GM13977 (cell line): ENCODE measurements at places on chromosomes 3 and 15.

- DNase-seq: no peak
Measured at GRCh38 chr15:69794645-69795469, 302.9 kb downstream of the TLE3 start.

GRCh38 chr15:62896380-62896866 lies 146.1 kb upstream of the TPM1 start:
- DNase-seq: no peak

- DNase-seq: no peak
Measured at GRCh38 chr3:166307756-166308350, 470.6 kb upstream of the BCHE start.

- no peak for DNase-seq
Measured at GRCh38 chr15:60673166-60673565, 194.2 kb upstream of the ICE2 start.

DNA sequence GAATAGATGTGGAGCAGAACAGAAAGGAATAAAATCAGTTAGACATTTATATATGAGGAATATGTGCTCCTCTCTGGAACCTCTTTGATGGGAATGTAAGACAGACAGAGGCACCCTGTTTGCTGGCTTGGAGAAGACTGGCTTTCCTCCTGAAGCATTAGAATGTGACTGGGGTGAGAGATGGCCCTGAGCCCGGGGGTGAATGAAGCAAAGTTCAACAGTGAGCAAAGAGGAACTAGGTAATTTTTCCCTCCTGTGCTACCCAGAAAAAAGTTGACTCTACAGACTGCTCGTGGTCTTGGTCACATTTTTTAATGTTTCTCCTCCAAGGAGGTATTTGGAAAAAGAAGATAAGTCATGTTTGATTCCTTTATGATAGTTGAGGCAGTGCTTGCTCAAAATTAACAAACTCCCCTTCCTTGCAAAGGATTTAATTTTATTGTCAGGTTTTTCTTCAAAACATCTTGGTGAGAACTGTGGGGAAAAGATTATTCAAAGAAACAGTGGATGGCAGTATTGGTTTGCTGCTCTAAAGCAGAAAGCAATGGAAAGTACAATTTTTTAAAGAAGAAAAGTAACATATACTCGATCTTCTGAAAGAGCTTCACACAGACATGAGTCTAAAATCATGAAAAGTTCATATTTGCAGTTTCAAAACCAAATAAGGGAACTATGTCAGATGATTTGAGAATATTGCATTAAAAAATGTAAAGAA lies 370.4 kb upstream of the CDIN1 start:
- DNase-seq: no peak

- DNase-seq: peak; percentile 29
Measured at GRCh38 chr3:55588146-55588765, 101.2 kb upstream of the WNT5A start.

DNA sequence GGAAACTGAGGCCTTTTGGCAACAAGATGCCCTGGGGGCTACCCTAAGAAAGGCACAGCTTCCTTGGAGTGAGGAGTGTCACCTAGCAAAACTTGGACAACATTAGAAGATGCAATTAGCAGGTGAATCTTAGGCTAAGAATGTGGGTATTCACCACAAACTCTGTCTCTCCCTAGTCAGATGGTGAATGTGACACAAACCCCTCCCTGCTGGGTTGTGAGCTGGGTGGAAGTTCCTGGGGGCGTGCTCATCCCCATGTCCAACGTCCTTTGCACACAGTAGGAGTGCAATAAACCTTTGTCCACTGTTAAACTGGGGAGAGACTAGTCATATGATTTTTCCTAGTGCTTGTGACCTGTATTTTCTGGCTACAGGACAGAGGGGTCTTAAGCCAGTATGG lies 67.1 kb upstream of the SH3GL3 start:
- DNase-seq: peak; percentile 34

- no peak for DNase-seq
Measured at GRCh38 chr3:41662288-41662687, 299.6 kb downstream of the ULK4 start.

GRCh38 chr15:48565560-48566482 lies 79.7 kb downstream of the FBN1 start:
- no peak for DNase-seq

- no peak for DNase-seq
Measured at GRCh38 chr15:86541540-86541939, 461.9 kb downstream of the AGBL1 start.

- DNase-seq: no peak
Measured at GRCh38 chr15:96038650-96039049, 291.9 kb upstream of the NR2F2 start.

GRCh38 chr15:50210462-50211157 lies 28.6 kb downstream of the SLC27A2 start:
- DNase-seq: no peak

- no peak for DNase-seq
Measured at GRCh38 chr3:129030611-129031010, 29.5 kb downstream of the EFCC1 start.

DNA sequence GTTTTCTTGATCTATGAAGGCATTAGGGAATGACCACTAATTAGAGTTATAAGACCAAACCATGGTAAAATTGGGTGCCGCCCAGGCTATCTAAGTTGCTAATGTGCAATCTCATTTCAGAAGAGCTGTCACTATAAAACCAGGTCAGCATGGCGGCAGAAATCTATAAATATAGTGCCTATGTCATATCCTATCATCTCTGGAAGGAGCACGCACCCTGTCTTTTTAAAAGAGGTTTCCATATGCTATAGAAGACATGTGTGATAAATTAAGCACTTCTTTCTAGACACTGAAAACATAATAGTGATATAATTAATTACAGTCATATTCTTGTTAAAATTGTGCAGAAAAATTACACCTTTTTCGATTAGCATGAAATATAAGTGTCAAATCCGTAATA lies 152.0 kb upstream of the MDFIC2 start:
- no peak for DNase-seq

DNA sequence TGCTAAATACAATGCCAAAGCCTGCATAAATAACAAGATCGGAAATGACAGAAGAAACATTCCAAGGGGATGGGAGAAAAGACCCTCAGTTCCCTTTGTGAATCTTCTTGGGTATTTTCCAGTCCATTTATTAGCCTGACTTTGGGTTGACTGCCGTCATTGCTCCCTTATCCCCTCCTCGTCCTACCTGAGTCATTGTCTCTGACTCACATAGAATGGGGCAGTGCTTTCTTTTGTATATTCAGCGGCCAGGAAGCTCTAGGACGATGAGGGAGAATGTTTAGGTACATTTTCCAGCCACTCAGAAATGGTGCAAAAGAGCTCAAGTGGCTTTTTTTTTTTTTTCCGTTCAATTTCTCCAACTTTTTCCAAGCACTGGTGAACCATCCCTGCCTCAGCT lies 71.6 kb downstream of the KAT2B start:
- no peak for DNase-seq

- no peak for DNase-seq
Measured at GRCh38 chr15:69014454-69014853, at the start of gene NOX5. NOX5 (plus strand) TSS chr15:69014695; CDS start chr15:69014736, 41 bp downstream.

DNA sequence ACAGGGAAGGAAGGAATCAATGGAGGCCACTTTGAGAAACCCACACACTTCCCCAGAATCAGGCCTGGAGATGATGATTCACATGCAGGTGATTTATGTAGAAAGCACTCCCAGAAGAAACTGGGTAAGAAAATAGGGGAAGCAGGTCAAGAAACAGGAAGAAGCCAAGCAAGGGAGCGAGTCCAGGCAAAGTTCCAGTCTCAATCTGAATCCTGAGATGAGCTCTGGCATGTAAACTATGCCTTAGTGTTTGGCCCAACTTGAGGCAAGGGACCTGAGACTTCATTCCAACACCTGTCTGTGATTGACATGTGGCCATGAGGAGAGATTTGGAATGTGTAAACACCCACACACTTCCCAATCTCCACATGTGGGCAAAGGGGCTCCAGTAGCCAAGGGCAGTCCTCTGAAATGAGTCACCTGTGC lies 61.6 kb upstream of the CTNNB1 start:
- DNase-seq: no peak

DNA sequence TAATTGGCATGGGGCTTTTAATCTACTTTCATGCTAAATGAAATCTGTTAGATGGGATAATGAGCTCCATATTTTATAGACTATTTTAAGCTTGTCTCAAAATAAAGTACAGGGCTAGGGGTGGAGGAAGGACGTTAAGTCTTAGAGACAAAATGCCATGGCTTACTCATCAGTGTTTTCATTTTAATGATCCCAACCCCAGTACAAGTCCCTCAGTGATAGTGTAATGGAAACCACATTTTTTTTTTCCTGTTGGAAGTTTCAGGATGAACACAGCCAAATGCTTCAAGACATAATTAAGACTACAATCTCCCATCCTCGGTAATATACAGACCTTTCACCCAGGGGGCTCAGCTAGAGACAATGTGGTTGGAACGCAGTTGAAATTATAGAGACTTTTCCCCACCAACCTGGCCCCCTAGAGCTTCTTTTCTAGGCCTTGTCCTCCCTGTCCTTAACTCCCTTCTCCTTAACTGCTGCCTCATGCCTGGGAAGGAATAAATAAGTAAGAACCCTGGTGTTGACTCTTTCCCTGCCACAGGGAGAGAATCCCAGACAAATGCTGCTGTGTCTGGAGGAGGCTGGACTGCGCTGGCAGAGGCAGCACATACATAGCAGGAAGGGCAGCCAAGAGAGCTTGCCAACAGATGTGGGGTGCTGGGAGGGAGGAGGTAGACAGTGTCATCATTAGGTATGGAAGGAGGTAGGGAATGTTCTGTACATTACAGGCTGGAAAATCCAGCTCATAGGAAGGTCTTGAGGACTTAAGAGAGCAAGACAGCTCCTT lies 115.4 kb upstream of the ROPN1 start:
- no peak for DNase-seq

DNA sequence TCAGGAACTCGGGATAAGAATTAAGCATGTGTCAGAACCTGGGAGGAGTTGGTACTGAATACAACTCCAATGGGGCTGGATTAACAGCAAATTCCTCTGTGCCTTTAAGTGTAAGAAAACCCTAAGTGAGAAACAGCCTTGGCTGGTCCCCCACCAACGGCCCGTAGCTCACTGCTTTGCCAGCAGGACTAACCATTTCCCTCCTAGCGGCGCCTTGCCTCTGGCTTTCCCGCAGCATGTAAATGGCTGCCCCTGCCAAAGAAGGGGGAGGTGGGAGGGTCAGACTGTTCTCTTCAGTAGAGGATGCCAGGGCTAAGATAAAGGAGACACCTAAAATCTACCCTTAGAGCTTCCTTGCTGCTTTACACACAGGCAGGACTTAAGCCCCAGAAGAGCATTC lies 51.0 kb upstream of the SH3GL3 start:
- DNase-seq: no peak

- no peak for DNase-seq
Measured at GRCh38 chr3:35772381-35773015, 133.2 kb downstream of the ARPP21 start.

GRCh38 chr3:172112734-172113120 lies 73.3 kb downstream of the FNDC3B start:
- no peak for DNase-seq

DNA sequence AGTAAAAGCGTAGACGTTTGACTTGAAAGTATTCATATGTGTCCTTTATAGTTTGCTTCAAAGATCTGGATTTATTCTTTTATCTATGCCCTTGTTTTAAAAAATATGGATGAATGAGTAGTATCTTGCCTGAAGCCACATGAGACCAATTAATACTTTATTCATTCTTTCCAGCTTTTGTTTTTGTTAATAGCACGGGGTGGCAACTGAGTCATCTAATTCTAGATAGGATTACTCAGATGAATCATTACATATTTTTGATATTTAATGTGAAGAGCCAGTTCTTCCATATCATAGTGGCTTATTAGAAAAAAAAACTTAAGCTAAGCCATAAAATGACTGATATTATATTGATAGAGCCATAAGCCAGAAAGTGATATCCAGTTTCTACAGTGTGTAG lies 121.9 kb downstream of the BBX start:
- DNase-seq: no peak

DNA sequence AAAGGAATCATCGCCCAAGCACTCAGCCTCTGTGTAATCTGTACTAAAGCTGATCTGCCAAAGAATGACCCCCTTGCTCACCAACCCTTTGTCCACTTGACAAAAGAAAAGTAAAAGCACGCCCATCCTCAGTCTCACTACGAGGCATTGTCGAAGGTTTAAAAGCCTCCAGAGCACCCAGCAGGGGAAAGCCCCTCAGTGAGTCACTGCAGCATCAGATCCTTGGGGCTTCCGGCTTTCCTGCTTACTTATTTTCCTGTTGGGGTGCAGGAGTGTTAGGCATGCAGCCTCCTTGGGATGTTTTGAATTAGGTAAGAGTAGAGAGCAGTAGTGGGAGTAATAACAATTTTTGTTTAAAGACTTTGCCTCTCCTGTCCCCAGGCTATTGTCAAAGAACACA lies 216.1 kb downstream of the MTHFS start:
- peak; percentile 27 for DNase-seq

- no peak for DNase-seq
Measured at GRCh38 chr15:70892912-70893560, 410 bp downstream of the LRRC49 start.

DNA sequence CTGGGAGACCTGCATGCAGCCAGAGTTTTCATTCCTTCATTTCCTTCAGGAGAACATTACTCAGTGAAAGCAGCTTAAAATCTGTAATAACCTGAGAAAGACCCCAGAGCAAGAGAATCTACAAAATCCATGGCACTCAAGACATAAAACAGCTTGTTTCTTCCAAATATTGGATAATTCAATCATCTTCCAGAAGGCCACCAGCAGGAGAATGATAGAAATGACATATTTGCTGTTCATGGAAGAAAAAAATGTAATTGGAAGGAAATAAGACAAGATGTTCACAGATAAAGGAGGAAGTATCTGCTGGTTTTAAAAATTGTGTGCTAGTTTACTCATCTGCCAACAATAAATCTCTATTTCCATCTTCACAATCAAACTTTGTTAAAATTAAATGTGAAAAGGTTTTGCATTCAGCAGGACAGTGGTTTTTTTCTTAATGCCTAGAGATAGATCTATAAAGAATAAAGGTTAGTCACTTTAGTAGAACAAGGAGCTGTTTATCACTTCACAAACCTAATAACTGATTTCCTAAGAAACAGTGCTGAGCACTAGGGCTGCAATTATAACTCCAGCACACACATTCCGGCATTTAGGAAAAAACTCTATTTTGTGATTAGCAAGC lies 530.8 kb downstream of the NSUN3 start:
- DNase-seq: no peak

DNA sequence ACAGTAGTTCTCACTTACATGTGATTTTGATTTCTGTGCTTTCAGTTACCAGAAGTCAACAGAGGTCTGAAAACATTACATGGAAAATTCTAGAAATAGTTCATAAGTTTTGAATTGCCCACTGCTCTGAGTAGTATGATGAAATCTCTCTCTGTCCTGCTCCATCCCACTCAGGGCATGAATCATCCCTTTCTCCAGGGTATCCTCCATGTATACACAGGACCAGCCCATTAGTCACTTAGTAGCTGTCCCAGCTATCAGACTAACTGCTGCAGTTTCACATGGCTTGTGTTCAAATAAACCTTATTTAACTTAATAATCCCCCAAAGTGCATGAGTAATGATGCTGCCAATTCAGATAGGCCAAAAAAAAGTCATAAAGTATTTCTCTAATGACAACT lies 38.6 kb downstream of the EPHA3 start:
- no peak for DNase-seq

GRCh38 chr3:197485143-197485542 lies 70.6 kb downstream of the BDH1 start:
- DNase-seq: no peak
